ENCODE measurements at places on chromosomes 2 and 18.
A peak's percentile ranks its signal among the peaks of the same experiment; 100 is the strongest.

DNA sequence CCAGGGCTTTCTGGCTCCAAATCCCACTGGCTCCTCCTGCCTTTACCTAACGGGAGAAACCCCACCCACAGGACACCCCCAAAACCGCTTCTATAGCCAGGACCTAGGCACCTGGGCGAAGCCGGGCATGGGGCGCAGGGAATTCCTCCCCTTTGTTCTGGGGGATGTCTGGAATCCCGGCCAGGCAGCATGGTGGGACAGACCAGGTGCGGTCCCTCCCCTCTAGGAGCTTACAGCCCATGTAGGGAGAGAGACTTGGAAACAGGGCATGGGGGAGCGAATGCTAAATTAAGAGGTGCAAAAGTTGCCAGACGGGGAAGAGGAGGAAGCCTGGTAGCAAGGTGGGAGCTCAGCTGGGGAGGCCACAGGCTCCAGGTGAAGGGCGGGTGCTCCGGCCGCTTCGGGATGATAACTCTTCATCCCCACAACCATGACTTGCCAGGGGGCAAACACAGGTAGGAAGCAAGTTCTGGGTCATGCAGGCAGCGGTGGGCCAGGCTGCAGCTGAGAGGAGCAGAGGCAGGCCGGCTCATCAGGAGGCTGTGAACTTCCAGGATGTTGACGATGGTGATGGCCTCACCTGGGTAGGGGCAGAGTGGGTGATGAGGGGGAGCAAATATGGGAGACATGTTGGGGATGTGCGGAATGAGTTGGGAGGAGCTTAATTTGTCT lies 1.3 kb downstream of the TMEM37 start:
- no peak for DNase-seq

DNA sequence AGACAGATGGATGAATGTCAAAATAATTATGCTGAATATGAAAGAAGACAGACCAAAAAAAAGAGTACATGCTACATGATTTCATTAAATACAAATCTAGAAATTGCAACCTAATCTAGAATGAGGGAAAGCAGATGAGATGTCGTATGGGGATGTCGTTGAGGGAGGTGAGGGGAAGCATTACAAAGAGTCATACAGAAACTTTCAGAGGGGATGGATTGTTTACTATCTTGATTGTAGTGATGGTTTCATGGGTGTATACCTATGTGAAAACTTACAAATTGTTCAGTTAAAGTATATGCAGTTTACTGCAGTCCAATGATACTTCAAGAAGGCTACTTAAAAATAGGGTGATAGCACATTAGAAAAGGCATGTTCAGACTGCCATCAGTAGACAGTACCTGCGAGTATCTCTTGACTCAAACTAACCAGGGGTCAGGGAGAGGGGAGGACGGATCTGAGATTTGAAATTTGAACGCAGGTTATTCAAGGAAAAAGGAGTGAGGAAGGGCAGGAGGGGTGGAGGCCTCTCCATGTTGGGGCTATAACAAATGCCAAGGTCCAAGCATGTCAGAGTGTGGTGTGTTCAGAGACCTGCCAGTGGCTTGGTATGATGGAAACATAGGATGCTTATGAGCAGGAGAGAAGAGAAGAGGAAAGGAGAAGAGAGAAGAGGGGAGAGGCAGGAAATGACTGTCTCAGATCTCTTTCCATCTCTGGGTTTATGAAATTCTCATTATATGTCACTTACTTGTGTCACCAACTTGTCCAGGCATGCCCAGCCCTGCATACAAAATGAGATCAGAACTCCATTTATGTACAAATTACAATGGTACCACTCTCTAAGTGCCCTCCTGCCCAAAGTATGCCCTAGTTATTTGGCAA lies 257.3 kb upstream of the CXCR4 start:
- DNase-seq, result no peak

DNA sequence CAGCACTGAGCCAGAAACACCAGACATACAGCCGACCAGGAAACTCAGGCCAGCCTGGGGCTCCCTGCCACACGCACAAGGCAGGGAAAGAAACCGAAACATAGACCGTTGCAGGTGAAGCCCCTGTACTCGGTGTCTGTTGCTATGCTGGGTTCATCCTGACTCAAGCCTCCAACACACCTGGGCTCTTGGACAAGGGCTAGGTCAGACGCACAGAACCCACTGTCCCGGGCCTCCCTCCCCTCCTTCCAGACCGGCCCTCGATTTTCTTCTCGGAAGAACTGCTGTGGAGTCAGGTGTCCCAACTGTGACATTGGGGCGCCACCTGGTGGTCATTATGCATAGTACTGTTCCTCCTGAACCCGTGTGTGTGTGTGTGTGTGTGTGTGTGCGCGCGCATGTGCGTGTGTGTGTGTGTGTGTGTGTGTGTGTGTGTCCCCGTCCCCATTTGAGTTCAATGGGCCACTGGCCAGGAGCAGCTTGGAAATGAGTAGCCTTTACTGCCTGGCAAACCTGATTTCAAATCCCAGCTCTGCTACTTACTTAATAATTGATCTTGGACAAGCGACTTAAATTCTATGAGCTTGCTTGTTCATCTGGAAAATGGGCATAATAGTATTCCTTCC lies 55.4 kb upstream of the GLI2 start:
- DNase-seq, result peak; percentile 87

DNA sequence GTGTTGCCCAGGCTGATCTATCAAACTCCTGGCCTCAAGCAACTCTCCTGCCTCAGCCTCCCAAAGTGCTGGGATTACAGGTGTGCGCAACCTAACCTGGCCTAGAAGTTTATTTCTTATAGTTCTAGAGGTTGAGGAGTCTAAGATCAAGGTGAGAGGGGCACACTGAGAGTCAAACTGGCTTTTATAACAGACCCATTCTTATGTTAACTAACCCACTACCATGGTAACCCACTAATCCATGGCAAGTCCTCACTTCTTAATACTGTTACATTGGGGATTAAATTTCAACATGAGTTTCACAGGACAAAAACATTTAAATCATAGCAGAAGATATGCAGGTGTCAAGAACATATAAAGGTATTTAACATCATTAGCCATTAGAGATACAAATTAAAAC lies 50.6 kb downstream of the MDH1 start:
- no peak for DNase-seq

GRCh38 chr2:27878825-27879224 lies 11.4 kb downstream of the RBKS start:
- no peak for DNase-seq

DNA sequence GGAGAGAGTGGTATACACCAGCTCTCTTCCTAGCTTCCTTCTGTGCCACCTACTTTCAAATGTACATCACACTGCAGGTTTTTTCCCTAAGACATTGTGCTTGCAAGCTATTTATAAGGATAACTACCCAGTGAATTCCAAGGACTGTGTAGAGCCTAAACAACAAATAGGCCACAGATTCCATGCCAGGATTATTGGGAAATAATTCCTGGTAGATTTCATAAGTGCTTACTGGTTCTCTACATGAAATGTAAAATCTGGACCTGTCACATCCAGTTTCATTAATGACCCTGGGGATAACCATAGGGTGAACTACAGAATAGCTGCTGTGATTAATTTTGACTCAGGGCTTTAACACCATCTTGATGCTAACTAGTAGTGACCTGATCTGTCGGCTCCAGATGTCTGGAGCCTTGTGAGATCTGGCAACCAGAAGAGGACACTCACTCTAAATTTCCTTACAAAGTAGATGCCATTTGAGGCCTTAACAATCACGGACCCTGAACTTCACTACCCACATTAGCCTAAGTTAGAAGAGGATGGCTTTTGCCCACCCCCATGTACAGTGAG lies 34.3 kb upstream of the LGALSL start:
- no peak for DNase-seq

DNA sequence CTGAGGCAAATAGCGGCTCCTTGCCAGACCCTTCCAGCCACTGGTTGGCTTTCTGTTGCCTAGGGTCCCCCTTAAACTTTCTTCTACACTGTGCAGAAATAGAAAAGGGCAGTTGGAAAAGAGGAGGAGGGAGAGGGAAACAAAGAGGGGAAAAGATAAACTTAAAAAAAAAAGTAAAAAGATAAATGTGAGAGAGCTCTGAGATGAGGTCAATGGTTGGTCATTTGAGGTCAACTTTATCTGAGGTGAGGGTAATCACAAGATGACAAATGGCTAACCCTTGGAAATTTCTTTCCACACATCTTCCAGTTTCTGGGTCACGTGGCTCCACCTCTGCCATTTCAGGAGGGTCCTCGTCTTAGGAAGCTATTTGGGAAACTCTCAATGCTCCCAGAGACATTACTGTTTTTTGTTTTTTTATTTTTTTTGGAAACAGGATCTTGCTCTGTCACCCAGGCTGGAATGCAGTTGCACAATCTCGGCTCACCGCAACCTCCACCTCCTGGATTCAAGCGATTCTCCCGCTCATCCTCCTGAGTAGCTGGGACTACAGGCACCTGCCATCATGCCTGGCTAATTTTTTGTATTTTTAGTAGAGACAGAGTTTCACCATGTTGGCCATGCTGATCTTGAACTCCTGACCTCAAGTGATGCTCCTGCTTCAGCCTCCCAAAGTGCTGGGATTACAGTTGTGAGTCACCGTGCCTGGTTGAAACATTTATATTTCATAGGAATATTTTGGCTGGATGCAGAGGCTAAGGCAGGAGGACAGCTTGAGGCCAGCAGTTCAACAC lies 199.9 kb downstream of the TGIF1 start:
- no peak for DNase-seq

GRCh38 chr2:240725671-240726070 lies 34.0 kb downstream of the AQP12A start:
- no peak for DNase-seq

GRCh38 chr2:202387608-202388342 lies 11.6 kb downstream of the BMPR2 start:
- no peak for DNase-seq

DNA sequence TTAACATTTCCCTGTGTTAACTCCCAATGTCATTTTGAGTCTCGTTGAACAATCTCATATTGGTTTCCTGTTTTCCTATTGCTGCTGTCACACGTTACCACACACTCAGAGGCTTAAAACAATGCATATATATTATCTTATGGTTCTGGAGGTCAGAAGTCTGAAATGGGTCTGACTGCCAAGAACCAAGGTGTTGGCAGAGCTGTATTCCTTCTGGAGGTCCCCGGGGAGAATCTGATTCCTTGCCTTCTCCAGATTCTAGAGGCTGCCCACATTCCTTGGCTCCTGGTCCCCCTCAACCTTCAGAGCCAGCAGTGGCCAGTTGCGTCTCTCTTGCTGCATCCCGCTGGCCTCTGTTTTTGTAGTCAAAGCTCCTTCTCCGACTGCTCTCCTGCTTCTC lies 17.5 kb downstream of the COL4A4 start:
- no peak for DNase-seq

GRCh38 chr2:177669201-177669600 lies 276.6 kb downstream of the AGPS start:
- DNase-seq, result no peak

DNA sequence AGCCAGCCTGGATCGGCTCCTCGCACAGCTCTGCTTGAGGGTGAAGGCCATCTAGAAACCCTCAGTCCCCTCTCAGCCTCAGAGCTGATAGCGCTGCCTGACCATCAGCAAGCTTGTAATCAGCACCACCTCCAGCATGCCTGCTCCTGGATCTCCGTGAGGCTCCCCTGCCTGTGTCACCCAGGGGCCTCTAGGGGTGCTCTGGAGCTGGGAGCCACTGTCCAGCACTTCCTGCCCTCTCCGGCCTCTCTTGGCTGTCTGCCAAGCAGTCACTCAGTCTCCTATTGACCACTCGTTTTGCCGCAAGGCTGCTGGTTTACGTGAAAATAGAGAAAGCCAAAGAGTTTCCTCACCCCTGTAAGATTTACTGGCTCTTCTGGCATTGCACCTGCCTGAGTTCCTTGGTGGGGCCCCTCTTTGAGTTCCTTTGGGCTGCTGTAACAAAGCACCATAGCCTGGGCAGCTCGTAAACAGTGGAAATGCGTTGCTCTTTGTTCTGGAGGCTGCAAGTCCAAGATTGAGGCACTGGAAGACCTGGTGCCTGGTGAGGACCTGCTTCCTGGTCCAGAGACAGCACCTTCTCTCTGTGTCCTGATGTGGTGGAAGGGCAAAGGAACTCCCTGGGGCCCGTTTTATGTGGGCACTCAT lies 17.9 kb downstream of the CAPN10 start:
- no peak for DNase-seq

GRCh38 chr18:69401972-69402532 lies 1.4 kb downstream of the DOK6 start:
- no peak for DNase-seq

GRCh38 chr2:68279691-68280090 lies 27.4 kb upstream of the PPP3R1 start:
- DNase-seq, result no peak

DNA sequence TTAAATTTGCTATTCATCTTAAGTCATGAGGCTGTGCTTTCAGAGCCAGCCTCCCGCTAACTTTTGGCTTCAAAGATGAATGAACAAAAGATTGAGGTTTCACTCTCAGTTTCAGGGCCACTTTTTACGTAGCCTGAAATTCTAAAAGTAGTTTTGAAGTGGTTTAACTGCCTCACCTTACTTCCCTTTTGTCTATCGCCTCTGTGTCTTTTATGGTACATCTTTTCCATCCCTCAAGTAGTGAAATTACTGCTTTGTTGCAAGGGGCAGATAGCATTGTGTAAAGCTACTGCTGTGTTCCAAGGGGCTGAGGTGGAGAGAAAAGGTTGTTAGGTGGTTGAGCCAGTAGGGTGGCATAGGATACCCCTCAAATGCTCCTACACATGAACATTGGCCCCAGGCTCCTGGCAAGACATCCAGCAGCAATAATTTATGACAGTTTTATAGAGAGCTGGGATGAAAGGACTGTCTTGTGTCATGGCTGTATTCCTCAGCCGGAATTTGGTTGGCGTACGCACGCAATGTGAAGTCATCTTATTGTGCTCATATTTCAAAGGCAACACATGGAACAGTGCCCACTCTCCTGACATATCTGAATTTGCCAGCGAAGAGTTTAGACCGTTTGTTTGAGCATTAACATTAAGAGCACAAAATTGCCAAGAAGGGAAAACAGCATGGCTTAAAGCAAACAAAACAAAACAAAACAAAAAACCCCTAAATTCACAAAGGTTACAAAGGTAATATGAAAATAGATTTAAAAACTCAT lies 32.2 kb downstream of the QPCT start:
- DNase-seq, result no peak

- no peak for DNase-seq
These were observed 300.5 kb downstream of the SUCLG1 start for GRCh38 chr2:84158605-84159004.

- no peak for DNase-seq
These were observed 114.7 kb upstream of the STON1 start for GRCh38 chr2:48414980-48415835.

DNA sequence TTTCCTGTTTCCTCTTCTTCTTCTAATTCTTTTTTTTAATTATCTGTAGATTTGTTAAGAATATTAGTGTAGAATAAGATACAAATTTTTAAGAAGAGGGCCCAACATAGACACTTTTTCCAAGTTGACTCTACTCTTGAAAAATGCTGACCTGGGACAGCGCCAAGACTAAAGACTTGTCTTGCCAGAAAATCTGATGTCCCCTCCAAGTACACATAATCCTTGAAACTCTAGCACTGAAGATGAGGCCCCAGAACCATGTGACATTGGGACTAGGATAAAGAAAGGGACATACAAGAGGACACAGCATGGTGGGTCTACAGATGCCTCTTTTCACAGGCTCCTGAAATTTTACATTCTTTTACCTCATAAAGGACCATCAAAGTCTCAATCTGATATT lies 271.6 kb upstream of the SESTD1 start:
- no peak for DNase-seq

GRCh38 chr2:11716689-11717321 lies 29.6 kb upstream of the LPIN1 start:
- no peak for DNase-seq

- DNase-seq, result no peak
These were observed 216.4 kb upstream of the MYT1L start for GRCh38 chr2:2547451-2547850.

All from type B pancreatic cell (in vitro differentiated cells).